ENCODE measurements at places on chromosomes 11 and 22. TPM values are rescaled to one million over a fixed set of nuclear protein-coding genes. Genes with fewer than 3 reads are reported as not detected.

- DNase-seq: no peak
Observed at GRCh38 chr11:9462172-9462799, 1.5 kb downstream of the ZNF143 start.

- DNase-seq: no peak
Observed at GRCh38 chr11:84420271-84420670, 1134.1 kb upstream of the CCDC90B start.

DNA sequence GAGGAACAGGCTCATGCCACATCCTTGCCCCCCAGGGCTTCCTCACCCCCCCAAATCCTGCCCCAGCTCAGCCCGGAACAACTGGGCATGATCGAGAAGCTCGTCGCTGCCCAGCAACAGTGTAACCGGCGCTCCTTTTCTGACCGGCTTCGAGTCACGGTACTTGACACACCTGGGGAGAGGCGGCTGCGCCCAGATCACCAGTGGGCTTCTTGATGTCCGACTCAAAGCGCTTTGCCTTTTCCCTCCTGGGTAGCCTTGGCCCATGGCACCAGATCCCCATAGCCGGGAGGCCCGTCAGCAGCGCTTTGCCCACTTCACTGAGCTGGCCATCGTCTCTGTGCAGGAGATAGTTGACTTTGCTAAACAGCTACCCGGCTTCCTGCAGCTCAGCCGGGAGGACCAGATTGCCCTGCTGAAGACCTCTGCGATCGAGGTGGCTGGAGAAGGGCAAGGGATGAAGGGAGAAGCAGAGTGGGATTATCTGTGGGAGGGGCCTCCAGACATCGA lies 3.5 kb downstream of the NR1H3 start:
- DNase-seq: no peak

DNA sequence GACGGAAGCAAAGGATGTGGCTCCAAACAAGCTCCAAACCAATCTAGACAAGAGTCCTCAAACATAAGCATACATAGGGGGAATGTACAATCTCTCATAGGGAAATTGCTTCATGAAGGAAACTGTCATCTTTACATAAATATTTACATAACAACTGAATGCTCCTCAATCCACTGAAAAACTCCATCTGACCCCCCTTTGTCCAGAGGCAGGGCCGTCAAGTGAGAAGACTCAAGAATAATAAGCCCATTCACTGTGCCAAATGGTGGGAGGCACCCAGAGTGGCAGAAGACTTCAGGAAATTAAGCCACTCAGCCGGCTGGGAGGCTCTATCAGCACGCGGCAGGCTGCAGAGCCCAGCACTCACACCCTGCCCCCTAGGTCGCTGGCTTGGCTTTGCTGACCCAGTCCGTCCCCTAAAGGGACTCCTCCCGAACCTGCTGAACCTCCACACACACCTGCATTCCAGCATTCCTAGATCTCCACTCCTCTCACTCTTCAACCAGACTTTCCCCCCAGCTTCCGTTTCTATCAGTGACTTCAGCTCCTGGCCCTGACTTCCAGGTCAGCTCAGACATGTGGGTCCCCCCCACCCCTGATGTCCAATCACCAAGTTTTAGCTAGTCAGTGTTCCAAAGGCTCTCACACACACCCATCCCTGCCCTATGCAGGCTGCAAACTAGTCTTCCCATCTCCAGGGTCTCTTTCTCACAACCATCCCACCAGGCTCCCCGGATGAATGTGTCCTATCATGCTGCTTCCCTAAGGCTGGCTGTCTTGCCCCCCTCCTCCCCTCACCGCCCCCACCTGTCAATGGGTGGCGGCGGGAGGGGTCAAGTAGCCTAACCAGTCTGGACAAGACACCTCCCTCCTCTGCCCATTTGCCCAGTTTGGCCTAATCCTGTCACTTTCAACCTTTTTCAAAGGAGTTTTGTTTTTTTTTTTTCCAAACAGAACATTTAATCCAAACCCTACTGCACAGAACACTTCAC lies 11.3 kb downstream of the VPS37C start:
- DNase-seq: peak; percentile 51

GRCh38 chr11:61327669-61328071 lies 5.2 kb downstream of the DDB1 start:
- no peak for DNase-seq

GRCh38 chr11:90757849-90758494 lies 535.1 kb upstream of the CHORDC1 start:
- DNase-seq: no peak

DNA sequence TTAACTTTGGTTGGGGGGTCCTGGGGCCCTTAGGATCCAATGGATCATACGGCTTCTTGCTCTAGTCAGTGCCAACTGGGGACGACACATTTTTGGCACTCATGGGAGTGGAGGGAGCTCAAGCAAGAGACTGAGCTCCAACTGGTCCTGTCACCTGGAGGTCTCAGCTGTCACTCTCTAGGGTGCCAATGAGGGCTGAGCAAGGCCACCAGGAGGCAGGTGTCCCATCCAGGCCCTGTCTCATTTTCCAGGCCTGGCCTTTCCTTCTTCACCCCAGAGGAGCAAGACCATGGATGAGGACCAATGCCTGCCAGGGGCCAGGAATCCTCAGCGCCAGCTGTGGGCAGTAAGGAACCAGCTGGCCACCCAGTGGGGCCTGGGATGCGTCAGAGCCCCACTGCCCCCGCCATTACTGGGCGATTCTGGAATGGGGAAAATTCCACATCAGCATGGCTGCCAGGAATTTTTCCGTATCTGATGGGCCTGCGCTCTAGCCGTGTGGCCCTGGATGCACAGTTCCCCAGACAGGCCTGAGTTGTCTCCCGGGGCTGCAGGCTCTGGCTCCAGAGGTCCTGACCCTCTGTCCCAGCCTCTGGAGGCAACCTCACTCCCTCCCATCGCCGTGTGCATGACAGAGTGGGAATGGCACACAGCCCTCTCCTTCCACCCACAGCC lies 669 bp upstream of the GAL3ST1 start:
- DNase-seq: no peak

DNA sequence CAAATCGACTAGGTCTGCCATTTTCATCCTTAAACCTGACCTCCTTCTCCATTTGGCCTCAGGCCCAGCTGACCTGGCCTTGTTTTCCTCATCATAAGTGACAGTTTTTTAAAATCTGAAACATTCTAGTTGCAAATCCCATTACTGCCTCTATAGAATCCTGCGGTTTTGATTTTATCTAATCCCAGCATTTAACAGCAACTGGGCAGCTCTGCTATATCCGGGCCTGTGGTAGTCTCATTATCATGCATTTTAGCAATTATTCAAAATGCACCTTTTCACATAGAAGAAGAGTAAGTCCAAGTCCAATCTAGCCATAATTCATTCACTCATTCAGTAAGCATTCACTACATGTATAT lies 28.6 kb upstream of the BIRC3 start:
- DNase-seq: no peak

DNA sequence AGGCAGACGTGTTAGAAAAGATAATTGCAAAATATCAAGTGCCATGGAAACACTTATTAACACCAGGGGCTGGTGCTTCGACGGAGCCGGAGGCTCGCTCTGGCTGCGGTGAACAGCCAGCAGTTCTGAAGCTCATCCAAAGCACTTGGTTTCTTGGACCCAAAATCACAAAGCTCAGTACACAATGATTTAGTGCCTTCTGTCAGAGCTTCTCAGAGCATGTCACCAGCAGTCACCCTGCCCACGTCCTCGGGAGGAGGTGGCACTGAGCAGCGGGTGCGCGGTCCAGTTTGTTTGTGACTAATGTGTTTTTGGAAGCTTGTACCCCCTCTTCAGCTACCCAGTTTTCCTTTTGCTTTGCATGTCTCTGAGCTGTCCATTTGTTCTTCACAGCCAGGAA lies 58.7 kb upstream of the KIRREL3 start:
- DNase-seq: no peak

GRCh38 chr11:66328302-66329144 lies 7.7 kb downstream of the RIN1 start:
- DNase-seq: peak; percentile 86

GRCh38 chr11:116740741-116741140 lies 32.0 kb downstream of the BUD13 start:
- DNase-seq: no peak

ACTN3 gene
- total RNA-seq: not detected

DNA sequence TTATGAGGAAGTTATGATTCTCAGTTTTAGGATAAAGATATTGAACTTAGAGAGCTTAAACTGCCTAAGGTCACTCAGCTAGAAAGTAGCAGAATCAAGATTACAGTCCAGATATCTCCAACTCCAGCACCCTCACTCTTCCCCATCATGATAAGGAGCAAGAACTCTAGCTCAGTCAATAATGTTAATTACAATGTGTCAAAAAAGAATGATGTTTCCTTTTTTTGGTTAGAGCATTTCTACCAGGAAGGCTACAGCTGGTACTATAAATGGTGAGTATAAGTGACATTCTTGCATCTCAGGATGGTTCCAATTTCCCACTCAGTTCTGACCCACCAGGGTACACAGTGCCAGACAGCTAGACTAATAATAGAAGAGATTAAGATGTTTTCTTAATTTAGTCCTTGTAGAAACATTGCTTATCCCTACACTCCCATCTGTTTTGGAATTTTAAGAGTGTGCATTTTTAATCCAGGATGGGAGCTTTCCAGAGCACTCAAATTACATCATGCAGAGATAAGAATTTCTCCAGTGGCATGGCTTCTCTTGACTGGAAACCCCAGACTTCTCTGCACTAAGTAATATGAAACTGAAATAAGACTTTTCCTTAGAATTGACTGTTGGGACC lies 21.6 kb upstream of the BBOX1 start:
- no peak for DNase-seq

- DNase-seq: peak; percentile 26
Observed at GRCh38 chr22:36510966-36511881, 4.4 kb upstream of the FOXRED2 start.

DNA sequence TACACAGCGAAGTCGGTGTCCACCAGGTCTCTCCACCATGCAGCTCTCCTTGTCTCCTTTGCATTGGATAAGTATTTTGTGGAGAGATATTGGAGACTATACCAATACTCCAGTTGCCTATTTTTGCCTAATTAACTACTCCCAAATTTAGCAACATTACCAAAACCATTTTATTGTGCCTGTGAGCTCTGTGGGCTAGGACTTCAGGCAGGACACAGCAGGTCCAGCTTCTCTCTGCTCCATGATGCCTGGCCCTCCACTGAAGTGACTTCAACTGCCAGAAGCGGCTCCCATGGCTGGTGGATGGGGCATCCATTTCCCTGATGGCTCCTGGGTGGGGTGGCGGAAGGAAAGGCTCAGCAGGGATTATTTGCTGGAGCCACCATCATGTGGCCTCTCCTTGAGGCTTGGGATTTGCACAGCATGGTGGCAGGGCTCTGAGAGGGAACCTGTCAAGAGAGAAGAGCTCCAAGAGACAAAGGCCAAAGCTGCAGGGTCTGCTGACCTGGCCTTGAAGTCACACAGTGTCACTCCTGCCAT lies 36.9 kb upstream of the MAPK1 start:
- peak; percentile 45 for DNase-seq

WT1 gene
- 27.1 TPM for total RNA-seq

All from K562 (cell line).